ENCODE measurements at places on chromosomes 1 and 21. TPM values are rescaled to one million over a fixed set of nuclear protein-coding genes. Genes with fewer than 3 reads are reported as not detected.

DNA sequence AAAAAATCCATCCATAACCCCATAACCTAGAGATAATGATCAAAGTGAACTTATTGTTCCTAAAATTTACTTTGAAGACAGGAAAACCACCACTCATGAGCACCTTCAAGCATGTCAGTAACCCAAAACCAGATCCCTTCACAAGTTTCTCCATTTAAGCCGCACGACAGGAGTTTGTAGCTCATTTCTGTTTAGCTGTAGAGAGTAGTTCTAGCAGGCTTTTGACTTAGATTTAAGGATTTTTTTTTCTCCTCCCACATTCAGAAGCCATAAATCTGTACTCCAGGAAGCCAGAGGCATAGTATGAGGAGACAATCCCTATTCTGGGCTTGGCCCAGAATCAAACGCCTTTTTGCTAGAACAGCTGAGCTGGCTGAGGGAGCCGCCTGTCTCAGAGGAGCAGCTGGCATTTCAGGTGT, 25.6 kb downstream of the TOMM20 start:
- DNase-seq = no peak

DNA sequence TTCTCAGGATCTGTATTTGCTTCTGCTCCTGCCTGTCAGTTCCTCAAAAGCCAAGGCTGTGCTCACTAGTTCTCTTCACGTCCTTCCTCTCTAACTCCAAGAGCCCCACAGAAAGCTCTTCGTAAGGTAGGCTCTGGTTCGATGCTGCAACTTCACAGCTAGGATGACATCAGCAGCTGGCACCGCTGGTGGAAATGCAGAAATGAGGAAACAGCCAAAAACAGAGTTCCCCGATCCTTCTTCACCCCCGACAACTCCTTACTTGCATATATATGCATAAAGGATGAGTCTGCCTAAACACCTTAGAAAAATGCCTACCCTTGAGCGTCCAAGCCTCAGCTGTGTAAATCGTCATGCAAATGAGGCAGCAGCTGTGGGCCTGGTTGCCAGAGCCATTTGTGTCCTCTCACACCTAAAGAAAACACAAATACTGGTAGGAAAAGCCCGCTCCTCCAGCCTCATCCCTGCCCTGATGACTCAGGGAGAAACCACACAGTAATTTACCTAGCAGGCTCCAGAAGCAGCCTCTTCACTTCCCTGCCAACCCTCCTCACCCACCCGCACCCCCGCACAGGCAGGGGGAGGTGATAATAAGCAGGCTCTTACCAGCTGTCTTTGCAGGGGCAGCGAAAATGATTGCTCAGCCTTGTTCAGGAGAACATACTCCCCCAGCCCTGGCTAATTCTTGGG, 28.2 kb downstream of the BATF3 start:
- DNase-seq = no peak

GRCh38 chr21:42236014-42236413, 17.1 kb downstream of the ABCG1 start:
- DNase-seq = no peak

DNA sequence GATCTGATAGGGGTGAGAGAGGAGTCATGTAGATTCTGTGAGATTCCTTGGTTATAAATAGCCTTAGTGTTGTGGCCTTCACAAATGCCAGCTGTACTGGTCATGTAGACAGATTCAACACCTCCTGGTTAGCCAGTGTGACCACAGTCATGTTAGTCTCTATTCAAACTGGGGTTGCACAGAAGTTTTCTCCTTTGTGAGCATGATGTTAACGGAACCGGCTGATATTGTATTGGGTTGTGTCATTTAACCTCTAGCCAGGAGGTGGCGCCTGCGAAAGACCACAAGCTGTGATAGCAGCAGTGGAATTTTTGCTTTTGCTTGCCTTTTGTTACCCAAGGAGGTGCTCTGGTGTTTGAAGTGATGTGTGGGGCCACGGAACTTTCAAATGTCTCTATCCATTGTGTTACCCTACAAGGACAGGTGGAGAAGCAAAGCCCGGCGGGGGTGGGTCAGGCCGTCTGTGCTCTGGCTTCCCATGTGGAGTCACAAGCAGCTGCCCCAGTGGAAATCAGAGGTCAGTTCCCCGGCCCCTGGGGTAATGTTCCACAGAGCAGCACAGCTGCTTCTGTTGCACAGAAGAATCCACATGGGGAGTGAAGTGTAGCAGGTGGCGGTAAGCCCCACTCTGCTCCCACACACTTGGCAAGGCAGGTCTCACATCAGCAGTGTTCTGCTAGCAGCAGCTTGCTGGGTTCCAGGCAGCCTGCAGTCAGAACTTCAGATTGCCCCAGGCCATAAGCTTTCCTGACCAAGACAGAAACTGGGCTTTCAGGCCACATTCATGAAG, 112.6 kb downstream of the ADAMTS1 start:
- no peak for DNase-seq

DNA sequence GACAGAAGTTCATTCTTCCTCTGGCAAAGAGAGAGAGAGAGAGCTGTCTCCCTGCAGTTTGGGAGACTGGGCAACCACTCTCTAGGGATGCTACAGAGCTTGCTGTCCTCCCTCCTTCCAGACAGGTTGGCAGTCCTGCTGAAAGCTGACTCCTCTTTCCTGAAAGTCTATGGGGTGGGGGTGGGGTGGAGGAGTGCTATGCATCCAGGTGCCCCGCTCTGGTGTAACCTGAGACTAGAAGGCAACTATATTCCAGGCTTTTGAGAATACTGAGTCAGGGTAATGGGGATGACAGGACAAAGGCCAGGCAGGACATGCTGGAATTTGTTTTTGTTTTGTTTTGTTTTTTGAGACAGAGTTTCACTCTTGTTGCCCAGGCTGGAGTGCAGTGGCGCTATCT, 55.4 kb downstream of the OPTC start:
- no peak for DNase-seq

DNA sequence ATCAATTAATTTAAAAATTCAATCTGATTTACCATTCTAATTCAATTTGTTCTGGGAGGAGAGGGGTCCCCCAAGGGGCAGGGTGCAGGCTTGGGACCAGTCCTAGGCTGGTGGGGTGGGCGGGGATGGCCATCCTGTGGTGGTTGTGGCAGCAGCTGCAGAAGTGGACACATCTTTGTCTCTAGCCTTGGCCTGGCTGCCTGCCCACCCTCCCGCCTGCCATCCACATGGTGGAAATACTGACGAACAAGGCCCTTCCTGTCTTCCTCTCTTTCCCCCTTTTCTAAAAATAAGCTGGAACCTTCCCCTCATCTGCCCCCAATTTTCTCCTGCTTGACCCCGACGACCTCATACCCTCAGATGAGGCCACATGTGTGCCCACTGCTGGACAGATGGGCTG, 130.9 kb downstream of the FOXD2 start:
- DNase-seq = no peak

HSD3B2 gene
- polyA plus RNA-seq = 1.2 TPM

NCAM2 gene
- 12.6 TPM for polyA plus RNA-seq

RIIAD1 gene
- not detected for polyA plus RNA-seq

DNA sequence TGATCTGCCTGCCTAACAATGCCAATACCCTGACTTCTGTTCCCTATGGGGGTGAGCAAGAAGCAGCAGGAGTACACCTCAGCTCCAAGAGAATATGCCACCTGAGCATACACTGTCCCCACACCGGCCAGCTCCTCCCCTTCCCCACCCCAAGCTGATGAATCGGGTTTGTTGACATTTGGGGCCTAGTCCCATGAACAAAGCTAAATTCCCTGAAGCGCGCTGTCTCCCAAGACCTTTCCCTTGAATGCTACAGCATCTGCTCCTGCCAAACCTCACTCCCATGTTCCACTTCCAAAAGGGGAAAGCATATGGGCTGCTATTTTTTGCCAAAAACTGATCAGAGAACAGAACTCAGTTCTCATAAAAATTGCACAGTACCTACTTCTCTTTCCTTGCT, 220.4 kb upstream of the CAMK1G start:
- no peak for DNase-seq
